ENCODE measurements at places on chromosomes 7 and 10.

DNA sequence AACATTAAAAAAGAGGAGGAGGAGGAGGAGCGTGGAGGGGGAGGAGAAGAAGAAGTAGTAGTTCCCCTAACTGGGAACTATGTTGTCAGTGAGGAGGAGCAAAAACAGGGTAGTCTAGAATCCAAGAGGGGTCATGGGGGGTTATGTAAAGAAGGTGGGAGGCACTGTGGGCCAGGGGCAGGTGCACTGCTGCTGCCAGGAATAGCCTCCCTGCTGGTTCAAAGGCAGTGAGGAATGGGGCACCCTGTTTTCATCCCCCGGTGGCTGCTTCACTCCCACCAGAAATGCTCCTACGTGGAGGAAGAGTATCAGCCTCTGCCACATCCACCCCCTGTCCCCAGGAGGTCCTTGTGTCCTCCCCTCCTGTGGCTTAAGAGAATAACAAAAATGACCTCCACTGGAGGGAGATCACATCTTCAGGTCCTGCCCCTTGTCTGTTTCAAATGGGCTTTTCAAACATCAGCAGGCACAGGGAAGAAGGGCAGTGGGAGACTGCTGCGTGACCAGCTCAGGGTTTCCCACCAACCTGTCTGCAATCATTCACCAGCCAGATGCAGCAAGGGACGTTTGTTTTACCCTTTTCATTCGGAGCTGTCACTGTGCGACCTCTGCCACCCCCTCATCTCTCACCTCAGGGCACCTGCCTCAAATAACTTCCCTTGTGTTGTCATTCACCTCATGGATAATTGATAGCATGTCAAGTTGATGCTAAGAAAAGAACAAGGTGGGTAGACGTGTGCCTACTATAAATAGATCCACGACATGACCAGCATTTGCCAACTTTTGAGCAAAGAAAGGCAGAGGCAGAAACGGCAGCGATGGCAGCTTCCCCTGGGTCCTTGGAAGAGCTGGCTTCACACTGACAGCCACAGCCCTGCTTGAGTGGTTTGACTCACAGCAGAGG is 92.6 kb downstream of the DGKI start:
- DNase-seq = no peak

GRCh38 chr10:64345856-64346255 is 824.7 kb downstream of the REEP3 start:
- DNase-seq = no peak

GRCh38 chr10:17626656-17627055 is 9.5 kb upstream of the HACD1 start:
- no peak for DNase-seq

DNA sequence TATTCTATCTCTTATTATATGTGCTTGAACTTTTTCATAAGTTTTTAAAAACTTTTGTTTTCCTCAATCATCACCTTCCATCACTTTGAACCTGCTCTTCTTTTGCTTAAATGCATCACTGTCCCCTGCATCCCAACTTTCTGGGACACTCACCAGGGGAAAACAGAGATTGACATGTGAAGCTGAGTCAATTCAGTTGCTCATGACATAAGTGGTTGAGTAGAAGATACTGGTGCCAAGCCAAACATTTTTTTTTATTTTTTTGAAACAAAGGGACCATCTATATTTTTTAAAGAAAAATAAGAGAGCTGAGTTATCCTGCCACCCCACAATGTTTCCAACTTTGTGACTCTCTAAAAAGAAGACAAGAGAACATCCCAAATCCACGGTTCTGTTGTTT is 61.8 kb upstream of the AHR start:
- no peak for DNase-seq

DNA sequence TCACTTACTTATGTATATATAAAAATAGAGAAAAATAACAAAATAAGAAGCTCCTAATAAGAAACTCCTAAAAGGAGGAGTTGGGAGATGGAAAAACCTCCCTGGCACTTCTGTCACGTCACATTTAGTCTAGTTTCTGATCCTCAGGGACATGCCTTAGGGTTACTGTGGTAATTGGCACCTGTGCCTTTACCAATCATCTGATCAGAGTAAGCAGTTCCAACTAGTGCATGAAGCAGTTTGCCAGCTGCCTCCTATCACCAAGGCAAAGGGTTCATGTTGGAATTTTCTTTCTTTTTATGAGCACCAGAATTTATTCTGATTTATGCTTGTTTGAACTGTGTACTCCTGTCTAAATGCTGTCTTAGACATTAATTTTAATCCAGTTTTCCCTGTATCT is 49.9 kb downstream of the ARL4A start:
- DNase-seq = no peak

DNA sequence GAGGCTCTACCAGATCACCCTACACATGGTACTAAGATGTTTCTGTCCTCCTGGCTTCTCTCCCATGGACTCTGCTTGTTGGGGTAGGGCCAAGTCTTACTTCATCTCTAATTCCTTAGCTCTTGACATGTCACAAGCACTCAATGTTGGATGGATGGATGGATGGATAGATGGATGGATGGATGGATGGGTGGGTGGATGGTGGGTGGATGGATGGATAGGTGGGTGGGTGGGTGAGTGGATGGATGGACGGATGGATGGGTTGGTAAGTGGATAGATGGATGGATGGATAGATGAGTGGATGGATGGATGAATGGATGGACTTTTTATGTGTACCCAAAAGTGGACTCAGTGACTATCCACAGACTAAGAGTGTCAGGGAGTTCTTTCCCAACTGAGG is 28.5 kb downstream of the HSPA12A start:
- DNase-seq = no peak

DNA sequence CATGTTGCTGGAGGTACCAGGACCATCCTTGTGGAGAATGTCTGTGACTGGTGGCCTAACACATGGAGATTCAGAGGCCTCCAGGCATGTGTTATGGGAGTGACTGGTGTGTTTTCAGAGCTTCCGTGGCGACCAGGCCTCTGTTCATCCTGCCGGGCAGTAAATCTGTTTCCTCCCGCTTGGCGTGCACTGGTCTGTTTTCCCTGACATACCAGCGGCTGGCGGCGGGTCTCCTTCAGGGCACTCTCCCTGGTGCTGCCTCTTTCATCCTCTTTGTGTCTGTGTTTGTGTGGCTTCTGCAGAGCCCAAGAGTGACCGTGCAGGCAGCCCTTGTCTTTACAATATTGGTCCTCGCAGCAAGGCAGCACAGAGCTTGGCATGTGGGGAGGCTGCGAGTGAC is 385.1 kb upstream of the MKI67 start:
- no peak for DNase-seq

Measured in SHP77 treated with DMSO at 0.1 percent for 48 hours (cell line).